ENCODE measurements at places on chromosomes 4 and X.

DNA sequence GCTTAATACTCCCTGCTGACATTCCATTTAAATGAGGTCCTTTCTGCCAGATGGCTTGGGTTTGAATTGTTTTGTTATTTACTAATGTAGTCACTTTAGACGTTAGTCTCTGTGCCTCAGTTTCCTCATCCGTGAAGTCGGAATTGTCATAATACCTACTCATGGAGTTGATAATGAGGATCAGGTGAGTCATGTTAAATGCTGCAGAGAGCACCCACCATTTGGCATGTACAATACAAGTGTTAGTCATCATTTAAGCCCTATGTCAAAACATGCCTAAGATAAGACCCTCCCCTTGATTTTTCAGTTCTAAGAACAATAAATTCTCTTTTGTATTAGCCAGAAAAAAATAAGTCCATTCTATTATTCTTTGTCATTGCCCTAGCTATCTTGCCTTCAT, 534.8 kb upstream of the HTR2C start:
- no peak for DNase-seq

- DNase-seq, result no peak
These were observed 44.1 kb downstream of the GAK start for GRCh38 chr4:888029-888428.

GRCh38 chrX:37640142-37640541, 45.4 kb upstream of the XK start:
- DNase-seq, result no peak

- no peak for DNase-seq
These were observed 18.4 kb upstream of the RFC1 start for GRCh38 chr4:39384563-39384962.

DNA sequence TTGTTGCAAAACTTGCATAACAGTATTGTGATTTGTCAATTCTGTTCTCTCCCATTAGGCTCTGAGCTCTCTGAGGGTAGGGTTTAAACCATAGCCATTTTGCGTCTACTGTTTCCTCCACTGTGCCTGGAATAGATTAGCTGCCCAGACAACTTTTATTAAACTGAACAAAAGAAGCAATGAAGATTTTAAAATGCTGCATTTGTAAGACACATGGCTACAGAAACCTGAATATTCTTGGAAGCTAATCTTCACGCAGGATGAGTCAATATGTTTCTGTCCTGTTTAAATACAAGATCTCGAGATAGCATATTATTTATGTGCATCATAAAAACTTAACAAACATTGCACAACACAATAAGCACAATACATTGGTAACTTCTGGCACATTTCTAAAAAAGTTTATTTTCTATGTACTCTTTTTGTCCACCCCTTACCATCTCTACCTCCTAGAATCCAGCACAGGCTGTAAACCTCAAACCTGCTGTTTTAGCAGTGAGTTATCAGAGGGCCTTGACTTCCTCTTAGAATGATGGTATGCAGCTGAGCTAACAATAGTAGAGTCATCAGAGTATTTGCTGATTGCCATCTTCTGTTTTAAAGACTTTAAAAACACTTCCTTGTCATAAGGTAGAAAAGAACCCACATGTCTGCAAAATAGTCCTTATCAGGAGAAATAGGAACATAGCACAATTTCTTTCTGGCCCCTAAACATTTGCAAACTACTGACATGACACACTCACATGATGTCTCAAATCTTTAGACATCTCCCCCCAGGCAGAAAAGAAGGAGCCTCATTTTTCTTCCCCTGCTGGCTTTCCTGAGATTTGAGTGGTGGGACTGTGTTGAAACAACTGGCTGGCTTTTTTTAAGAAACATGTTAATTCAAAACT, 10.6 kb upstream of the CCNG2 start:
- DNase-seq, result peak; percentile 53

- DNase-seq, result no peak
These were observed 75.4 kb upstream of the SPIN4 start for GRCh38 chrX:63426519-63426918.

DNA sequence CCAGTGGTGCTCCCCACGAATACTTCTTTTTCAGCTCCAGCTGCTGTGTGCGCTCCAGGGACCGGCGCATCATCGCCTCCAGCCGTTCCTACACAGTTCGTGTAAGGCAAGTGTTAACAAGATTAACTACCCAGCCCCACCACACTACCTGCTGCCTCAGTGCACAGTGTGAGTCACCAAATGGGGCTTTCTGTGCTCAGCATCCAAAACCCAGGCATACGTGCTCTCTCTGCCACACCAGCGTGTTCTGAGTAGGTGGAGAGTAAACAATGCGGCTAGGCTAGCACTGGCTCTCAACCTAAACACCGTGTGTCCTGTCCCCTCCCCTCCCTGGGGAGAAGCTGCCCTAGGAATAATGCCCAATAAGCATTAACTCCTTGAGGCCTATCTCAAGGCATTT, 60.0 kb downstream of the MAP7D2 start:
- peak; percentile 84 for DNase-seq

GRCh38 chr4:138816875-138817274, 198.7 kb upstream of the NOCT start:
- DNase-seq, result no peak

- DNase-seq, result no peak
These were observed 190.1 kb upstream of the C1QTNF7 start for GRCh38 chr4:15237648-15238230.

DNA sequence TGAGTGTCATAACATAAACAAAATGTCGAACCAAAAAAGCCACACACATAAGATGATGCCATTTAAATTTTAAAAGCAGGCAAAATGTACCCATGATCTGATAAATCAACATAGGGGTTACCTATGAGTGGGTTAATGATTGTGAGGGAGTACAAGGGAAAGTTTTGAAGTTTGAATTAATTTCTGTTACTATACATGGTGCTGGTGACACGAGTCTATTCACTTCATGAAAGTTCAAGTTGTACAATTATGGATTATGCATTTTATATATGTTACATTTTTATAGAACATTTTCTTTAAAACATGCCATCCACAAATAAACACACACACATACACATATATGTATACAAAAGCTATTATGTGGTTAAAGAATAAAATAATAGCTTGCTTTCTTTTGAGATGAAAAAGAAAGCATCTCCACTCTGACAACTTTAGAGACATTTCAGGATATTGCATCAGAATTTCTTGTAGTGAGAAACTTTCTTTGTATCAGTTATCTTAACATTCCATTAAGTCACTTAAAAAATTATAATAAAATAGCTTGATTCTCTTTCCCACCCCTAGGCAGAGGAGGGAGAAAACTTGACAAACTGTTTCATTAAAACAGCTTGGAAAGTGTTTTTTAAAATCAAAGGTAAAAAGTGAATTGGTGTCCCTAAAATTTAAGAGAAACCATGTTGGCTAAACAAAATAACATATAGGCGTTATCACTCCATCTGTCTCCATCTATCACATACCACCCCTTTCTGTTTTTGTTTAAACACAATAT, 891.8 kb upstream of the NDST4 start:
- DNase-seq, result no peak

DNA sequence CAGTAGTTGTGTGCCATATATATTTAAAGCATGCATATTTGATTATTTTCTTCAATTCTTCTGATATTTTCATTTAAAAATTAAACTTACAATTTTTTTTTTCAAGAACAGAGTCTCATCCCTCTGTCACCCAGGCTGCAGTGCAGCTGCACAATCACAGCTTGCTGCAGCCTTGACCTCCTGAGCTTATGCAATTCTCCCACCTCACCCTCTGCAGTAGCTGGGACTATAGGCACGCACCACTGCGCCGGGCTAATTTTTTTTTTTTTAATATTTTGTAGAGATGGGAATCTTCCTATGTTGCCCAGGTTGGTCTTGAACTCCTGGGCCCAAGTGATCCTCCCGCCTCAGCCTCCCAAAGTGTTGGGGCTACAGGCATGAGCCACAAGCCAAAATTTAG, 5.8 kb upstream of the DCLK2 start:
- DNase-seq, result no peak

GRCh38 chr4:11724731-11725130, 296.0 kb upstream of the HS3ST1 start:
- DNase-seq, result peak; percentile 42

GRCh38 chr4:122716825-122717448, 15.6 kb upstream of the BBS12 start:
- peak; percentile 73 for DNase-seq

- no peak for DNase-seq
These were observed 14.0 kb downstream of the PNMA6F start for GRCh38 chrX:153307276-153308178.

- no peak for DNase-seq
These were observed 2.5 kb downstream of the USP51 start for GRCh38 chrX:55487143-55487542.

DNA sequence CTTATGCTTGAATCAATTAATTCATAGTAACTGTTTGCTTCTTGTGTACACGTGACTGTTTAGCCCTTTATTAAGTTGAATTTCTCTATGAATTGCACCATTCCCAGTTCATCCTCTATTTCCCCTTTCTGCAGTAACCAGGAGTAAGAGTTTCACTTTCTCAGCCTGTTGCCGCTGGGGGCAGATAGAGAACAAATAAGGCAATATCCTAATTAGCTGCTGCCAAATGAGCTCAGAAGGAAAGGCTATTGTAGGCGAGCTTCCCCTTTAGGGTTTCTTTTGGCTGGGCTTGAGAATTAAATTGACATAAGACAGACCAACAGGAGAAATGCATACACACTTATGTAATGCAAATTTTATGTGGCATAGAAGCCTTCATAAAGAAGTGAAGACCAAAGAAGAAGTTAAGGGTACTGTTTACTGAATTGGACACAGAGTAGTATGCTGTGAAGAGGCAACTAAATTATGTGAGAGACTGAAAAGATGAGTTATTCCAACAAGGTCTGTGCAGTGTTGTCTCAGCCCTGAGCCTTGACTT, 1594.7 kb downstream of the TECRL start:
- DNase-seq, result no peak

GRCh38 chrX:139018436-139018835, 306.9 kb upstream of the FGF13 start:
- no peak for DNase-seq

DNA sequence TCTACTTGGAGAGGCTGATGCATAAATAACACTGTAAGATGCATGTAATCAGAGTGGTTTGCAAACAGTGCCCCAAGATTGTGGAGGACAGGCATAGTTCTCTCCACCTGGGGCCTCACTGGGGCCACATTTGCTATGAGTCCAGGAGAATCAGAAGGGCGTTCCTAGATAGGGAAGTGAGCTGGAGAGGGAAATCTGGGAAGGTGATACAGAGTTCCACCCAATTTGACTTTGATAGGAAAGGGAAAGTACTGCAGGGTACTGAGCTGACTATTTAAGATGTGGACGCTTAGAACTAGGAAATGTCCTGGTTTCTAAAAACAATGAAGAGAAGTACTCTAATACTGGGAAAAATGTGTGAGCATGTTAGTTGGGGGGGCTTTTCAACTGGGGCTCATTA, 33.9 kb downstream of the FAM9C start:
- no peak for DNase-seq

GRCh38 chr4:80137631-80138030, 59.7 kb upstream of the PRDM8 start:
- DNase-seq, result no peak

DNA sequence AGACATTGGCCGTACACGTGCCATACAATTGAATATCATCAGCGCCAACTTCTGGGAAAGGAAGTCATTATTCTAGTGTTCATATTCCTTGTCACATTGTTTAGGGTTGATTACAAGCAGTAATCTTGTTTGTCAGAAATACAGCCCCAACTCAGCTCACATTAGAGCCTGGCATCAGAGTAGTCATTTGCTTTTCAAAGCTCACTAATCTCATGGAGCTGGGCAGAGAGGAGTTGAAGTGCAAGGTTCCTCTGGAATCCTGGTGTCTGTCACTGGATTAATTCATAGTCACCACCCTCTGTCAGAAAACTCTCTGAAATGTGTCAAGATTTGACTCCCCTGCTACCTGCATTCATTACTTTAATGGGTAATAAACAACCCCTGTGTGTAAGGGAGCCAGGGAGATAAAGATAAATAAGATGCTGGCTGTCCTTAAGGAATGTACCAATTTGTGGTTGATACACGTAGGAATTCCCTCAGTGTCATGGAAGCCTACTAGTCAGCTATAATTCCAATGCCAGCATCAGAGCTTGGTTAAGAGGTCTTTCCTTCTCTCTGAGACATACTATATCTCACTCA, 43.7 kb upstream of the S100G start:
- DNase-seq, result no peak

DNA sequence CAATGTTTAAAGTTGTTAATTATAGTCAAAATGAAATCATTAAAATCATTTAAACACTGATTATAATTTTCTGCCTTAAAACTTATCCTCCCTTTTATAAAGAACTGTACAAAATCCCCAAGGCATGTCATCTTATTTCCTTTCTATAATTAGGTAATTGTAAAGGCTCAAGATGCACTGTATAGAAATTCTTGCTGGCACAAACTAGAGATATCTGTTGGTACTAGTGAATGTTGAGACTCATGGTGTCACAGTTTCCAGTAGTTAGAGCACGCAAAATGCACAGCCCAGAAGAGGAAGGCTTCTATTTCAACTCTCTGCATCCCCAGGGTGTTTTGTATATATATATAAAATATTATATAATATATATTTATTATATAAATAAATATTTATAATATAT, 22.7 kb upstream of the PLA2G12A start:
- no peak for DNase-seq

DNA sequence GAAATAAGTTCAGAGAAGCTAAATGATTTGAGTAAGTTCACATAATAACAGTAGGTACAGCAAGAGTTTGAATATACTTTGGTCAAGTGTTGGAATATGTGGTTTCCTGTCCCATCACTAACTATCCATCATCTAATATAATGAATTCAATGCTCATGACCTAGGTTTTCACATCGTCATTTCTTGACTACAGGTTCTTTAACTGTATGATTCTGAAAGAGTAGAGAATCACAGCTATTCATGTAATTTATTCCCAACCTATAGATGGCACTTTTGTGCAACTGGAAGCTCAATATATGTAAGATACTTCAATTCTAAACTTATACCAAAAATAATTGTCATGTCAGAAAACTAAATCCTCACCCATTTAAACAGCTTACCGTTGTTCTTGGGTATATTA, 53.1 kb downstream of the TIGD2 start:
- peak; percentile 23 for DNase-seq

GRCh38 chrX:12767856-12768255, 23.4 kb upstream of the PRPS2 start:
- DNase-seq, result no peak

GRCh38 chr4:46386570-46386969, 3.4 kb downstream of the GABRA2 start:
- peak; percentile 89 for DNase-seq

DNA sequence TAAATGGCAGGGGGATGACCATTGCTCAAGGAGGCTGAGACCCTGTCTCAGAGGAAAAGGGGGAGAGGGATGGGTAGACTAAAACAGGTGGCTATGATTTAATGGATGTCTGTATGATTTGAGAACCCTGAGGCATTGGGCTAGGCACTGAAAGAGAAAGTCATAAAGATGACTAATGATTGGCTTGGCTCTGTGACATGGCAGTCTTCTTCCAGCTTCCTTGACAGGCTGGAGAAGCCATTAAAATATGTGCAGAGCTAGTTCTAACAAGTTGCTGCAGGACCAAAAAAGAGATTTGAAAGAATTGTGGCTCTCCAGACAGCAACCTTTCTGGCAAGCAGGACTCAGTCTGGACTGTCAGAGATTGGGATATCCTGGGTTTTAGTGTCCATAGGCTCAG, 53.6 kb downstream of the AMER1 start:
- no peak for DNase-seq

GRCh38 chrX:98717970-98718369, 1692.1 kb downstream of the PCDH19 start:
- no peak for DNase-seq
